ENCODE measurements at places on chromosomes 2 and 18.

GRCh38 chr2:69811018-69811417 is 18.4 kb upstream of the GMCL1 start:
- no peak for DNase-seq

DNA sequence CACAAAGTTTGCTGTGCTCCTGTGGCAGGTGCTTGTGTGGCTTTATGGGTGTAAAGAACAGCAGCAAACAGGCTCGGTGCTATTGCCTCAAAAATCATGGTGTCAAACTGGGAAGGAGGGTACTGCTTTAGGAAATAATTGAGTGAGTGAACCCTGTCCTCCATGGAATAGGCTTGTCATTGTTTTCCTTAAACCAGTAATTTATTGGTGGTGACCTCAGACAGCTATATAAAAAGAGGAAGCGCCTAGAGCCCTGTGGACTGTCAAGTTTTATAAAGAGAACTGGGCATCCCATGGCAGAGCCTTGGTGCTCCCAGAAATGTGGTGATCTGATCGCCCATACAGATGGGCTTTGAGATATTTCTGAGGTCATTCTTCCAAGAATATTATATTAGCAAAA is 4.7 kb upstream of the CXCR4 start:
- no peak for DNase-seq

DNA sequence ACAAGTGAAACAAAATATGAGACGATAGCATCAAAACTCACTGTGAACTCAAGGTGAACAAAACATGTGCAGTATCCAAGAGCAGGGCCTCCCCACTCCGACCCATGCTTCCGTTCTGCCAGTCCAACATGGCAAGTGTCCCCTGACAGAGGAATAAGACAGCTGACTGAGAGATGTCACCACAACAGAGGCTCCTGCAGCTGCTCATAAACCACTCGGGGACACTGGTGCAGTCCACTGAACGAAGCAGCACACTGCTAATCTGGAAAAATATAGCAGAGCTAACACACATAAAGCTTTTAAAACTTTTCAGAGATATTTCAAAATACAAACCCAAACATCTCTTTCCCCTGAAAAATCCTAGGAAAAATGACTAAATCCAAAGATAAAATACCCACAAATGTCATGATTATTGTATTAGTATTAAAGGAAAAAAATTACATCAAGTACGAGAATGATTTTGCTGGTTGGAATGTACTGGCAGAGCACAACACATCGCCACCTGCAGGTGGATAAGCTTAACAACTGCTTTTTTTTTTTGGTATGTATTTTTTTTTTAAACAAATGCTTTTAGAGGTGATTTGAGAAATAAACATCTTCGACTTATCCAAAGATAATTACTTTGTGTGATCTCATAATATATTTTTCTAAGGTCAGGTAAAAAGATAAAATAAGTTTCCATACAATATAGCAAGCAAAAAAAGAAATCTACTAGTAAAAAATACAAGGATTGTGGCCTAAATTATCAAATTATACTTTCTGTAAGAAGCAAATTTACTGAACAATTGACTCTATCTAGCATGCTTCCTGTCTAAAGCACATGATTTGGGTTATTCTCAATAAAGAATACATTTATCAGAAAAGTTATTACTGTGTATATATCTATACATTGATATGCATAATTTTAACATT is 18.6 kb downstream of the THADA start:
- peak; percentile 12 for DNase-seq

GRCh38 chr2:62010632-62011256 is 105.3 kb downstream of the COMMD1 start:
- no peak for DNase-seq

GRCh38 chr18:73708591-73708990 is 439.0 kb downstream of the FBXO15 start:
- no peak for DNase-seq

- DNase-seq: no peak
Observed at GRCh38 chr2:6785493-6785892, 80.2 kb downstream of the CMPK2 start.

DNA sequence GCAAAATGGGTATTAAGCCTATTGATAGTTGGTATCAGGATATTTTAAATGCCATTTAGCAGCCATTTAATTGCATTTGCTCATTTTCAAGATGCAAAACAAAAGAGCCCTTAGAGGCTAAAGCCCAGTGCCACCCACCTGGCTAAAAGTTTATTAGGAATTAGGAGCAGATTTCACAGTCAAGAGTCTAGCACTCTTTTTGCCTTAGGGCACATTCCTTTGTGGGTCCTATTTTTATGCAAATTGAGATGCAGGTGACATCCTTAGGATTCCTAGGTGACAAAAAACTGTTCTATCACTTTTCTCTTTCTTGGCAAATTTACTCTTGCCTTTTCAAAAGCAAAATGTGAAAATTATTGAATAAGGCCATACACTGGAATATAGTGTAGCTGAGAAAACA is 42.0 kb downstream of the CTNNA2 start:
- no peak for DNase-seq

DNA sequence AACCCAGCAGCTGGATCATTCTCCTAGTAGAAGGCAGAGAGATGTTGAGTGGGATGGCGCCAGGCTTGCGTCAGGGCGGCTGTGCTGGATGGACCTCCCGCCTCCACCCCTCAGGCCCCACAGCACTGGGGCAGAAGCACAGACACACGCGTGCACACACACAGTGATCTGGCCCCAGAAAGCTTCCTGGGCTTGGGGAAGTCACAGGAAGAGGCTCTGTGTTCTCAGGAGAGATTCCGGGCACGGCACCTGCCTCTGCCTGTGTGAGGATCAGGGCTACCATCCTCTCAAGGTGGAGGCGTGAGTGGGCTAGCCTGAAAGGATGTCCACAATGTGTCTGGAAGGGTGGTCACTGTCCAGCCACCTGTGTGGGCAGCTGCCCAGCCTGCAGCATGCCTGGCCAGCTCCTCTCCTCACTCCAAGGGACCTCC is 229.8 kb upstream of the HS6ST1 start:
- DNase-seq: no peak

GRCh38 chr2:211258646-211259335 is 702.4 kb downstream of the CPS1 start:
- no peak for DNase-seq

DNA sequence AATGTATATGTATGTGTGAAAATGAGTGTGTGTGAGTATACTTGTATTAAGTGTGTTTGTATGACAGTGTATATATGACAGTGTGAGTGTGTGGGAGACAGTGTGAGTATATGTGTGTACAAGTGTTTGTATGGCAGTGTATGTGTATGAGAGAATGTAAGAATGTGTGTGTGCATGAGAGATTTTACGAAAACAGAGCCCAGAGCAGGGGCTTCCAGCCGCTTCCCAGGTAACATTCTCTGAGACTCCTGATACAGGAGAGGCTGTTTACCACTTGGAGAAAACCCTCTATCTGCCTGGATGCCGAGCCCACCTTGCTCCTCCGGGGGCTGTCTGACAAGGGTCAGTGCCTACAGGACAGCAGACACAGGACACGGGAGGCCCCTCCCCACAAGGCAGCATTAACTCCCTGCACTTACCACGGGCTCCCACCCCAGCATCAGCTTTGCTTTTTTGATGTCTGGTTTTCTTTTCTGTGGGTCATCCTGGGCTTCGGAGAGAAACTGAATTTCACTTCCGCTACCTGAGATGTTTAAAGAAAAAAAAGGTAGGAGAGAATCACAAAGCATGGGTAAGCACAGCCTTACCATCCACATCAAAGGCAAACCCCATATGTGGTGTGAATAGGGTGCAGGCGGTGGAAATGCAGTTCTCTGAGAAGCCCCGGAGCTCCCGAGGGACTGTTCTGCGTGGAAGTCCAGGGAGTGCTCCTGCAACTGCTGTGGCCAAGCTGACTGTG is 97.6 kb downstream of the UXS1 start:
- no peak for DNase-seq

GRCh38 chr2:230414302-230414701 is 1.7 kb upstream of the SP100 start:
- DNase-seq: no peak

GRCh38 chr2:57141269-57141668 is 905.3 kb upstream of the VRK2 start:
- DNase-seq: no peak

GRCh38 chr2:235709124-235709813 is 215.4 kb downstream of the AGAP1 start:
- DNase-seq: peak; percentile 94

DNA sequence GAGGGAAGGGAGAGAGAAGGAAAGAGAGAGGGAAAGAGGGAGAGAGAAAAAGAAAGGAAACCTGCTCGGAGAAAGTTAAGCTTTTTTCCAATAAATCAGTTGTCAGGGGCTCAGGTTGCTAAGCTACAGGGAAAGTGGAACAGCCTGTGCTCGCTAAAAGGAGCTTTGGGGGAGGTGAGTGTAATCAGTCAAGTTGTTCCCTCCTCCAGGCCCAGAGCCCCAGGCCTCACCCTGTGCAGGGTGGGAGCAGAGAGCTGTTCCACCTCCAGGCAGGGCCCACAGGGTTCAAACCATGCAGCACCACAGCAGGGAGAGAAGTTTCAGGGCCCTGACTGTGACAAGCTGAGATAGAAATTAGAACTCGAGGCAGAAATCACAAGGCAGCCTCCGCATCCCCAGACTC is 56.4 kb upstream of the PPP1CB start:
- no peak for DNase-seq

- no peak for DNase-seq
Observed at GRCh38 chr18:51582551-51582950, 385.1 kb upstream of the MEX3C start.

DNA sequence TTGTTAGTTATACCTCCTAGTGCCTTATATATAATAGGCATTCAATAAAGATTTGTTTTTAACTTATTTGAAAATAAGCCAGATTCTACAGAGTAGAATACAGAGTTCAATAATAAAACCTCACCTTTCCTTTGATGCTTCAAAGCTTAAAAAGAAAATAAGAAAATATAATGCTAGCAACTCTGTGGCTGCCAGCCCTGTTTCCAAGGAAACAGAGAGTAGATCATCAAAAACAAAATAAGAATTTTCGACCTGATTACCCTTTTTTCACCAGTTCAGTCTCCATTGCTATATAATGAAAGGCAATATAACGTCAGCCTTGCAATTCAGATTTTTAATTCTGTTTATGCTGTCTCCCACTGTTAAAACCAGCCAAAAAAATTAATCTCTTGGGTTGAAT is 8.9 kb upstream of the PGAP1 start:
- no peak for DNase-seq

GRCh38 chr2:74333175-74333574 is 10.0 kb downstream of the SLC4A5 start:
- peak; percentile 22 for DNase-seq

GRCh38 chr2:142218471-142218870 is 87.7 kb upstream of the LRP1B start:
- no peak for DNase-seq

DNA sequence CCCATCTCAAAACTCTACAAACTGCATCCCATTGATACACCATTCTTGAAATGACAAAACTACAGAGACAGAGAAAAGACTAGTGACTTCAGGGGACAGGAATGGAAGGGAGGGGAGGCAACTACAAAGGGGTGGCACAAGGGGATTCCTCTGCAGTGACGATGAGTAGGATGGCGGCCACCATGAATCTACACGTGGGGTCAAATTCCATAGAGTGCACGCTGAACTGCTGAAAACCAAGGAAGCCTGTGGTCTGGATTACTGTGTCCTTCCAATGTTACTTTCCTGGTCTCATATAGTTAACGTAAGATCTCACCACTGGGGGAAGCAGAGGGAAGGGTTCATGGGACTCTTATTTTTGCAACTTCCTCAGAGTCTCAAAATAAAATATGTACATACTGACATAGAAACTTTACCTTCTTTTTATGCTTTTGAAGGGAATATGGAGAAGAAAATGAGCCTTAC is 23.6 kb downstream of the COX7A2L start:
- DNase-seq: no peak

DNA sequence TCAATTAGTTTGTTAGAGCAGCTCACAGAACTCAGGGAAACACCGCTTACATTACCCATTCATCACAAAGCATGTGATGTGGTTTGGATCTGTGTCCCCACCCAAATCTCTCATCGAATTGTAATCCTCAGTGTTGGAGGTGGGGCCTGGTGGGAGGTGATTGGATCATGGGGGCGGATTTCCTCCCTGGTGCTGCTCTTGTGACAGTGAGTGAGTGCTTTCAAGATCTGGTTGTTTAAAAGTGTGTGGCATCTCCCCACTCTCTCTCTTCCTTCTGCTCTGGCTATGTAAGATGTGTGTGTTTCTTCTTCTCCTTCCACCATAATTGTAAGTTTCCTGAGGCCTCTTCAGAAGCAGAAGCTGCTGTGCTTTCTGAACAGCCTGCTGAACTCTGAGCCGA is 63.5 kb upstream of the AGPS start:
- DNase-seq: no peak

DNA sequence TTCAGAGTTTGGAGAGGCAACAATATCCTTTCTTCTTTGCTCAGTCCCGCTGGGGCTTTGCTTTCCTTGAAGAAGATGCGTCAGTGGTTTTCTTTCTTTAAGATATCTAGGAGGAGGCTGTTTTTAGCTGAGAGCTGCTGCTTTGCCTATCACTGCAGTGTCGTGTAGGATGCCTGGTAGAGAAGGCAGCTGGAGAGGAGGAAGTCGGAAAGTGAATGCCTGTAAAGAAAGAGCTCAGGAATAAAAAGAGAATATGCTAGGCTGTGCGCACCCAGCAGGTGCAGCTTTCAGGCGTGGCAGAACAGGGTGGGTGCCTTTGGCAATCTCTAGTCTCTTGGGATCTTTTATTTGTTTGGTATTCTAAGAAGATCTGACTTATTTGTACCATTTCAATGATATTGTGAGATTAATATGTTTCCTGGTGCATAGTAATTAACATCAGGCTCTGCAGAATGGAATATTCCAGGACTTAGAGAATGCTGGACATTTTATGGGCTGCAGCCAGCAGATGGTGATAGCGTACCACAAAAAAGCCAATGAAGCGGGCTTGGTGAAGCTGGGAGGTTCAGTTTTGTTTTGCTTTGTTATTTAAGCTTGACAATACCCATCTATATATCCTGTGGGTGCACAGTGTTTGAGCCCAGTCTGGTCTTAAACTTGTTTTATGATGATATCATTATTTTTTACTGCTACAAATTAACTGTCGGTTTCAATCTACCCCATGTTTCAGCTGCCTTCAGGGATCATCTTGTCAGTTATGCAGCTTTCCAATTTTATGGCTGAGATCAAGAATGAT is 34.9 kb downstream of the CAVIN2 start:
- DNase-seq: peak; percentile 64

DNA sequence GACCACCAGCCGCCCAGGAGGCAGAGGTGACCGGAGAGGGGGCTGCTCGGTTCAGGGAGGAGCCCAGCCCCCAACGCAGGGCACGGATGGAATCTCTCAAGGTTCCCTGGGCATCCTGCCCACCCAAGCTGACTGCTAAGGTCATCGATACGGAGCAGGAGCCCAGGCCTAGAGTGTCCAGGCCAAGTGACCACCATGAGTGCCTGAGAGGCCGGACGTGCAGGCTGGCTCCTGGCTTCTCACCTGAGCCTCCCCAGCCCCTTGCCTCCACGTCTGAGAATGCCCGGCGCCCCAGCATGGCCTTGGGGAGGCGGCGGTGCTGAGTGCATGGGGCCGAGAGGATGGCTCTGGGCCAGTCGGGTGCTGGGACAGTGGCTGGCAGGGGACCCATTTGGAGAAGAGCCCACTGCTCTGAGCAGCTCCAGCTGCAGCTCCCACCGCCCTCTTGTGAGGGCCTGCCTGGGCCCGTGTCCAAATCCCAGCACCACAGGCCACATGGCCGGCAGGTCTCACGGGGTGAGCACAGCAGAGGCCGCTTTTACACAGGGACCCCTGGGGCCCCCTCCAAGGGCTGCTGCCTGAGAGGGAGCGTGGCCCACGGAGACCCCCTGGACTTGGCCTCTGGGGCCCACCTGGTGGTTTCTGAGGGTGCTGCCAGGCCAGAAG is 102.8 kb upstream of the CTDP1 start:
- DNase-seq: no peak
